ENCODE measurements at places on chromosomes 7 and 10. TPM values are rescaled to one million over a fixed set of nuclear protein-coding genes. Genes with fewer than 3 reads are reported as not detected.

GRCh38 chr10:119502209-119502608, 40.3 kb downstream of the RGS10 start:
- no peak for DNase-seq

DNA sequence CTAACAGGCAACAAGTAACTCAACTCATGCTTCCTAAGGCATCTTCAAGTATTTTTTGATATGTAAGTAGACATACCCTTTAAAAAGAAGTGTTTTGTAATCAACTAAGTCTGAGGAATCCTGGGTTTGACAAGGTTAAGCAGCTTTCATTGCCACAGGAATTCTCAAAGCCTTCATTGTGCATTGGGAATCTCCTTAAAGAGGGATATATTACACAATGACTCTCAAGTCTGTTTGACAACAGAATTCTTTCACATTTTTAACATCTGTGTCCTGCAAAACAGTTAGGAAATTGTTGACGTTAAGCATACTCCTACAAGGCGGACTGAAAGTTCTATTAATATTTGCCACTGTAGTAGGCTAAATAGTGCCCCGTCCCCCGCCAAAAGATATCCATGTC, 71.4 kb downstream of the SGMS1 start:
- peak; percentile 37 for DNase-seq

DNA sequence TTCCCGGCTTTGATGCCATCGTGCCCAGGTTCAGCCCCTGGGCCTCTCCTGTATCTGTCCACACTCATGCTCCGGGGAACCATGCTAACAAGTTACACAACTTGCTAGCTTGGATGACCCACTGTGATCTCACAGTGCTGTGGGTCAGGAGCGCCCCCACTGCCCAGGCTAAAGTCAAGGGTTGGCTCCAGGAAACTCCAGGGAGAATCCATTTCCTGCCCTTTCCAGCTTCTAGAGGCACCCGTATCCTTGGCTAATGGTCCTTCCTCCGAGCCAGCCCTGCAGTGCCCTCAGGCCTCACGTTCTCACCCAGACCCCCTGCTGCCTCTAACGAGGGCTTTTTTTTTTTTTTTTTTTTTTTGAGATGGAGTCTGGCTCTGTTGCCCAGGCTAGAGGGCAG, 19.5 kb downstream of the AMZ1 start:
- DNase-seq = no peak

DNA sequence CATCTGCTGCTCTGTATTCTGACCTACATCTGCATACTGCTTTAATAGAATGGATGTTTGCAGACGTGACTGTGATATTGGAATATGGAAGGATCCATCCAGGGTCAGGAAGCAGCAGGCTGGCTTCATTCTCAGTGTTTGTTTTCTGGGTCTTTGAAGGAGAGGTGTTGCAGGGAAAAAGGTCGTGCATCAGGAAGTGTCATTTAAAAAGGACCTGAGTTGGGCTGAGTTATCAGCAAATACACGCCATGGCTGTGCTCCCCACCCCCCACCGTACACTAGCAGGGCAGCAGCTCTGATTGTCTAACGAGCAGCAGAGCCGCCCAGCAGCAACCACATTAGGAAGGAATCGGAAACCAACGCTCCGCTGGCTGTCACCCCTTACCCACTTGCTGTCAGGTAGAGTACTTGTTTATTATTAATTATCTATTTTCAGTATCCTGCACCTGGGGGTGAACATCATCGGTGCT, 63.1 kb upstream of the STEAP1B start:
- no peak for DNase-seq

GRCh38 chr10:114634609-114634979, 23.5 kb downstream of the ABLIM1 start:
- peak; percentile 93 for DNase-seq

GRCh38 chr7:99601656-99602310, 3.7 kb downstream of the TMEM225B start:
- no peak for DNase-seq

DNA sequence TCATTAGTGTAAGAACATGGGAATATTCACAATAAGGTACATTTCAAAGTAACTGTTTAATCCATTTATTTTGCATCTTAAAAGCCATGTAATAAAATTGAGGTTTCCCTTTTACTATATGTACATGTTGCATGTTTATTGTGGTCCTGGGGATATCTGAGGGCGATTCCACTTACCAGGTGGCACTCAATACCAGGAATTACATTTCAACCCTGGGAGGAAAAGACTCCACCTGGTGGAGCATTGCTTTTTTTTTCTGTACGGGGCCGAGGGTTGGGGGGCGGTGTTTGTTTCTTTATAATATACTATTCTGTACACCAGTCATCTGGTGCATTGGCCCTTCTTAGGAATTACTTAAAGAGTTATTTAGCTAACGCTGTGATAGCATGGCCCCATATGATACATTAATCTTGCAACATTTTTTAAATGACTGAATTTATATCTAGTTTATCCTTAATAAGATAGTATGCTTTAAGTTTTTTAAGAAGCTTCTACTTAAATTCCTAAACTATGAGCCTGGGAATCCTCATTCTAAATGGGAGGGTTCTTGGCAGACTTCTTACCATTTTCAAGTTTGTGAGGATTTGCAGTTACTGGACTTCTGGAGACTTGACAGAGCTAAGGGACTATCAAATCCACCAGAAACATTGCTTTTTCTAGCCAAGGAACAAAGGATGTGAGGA, 7.2 kb upstream of the HGF start:
- no peak for DNase-seq

DNA sequence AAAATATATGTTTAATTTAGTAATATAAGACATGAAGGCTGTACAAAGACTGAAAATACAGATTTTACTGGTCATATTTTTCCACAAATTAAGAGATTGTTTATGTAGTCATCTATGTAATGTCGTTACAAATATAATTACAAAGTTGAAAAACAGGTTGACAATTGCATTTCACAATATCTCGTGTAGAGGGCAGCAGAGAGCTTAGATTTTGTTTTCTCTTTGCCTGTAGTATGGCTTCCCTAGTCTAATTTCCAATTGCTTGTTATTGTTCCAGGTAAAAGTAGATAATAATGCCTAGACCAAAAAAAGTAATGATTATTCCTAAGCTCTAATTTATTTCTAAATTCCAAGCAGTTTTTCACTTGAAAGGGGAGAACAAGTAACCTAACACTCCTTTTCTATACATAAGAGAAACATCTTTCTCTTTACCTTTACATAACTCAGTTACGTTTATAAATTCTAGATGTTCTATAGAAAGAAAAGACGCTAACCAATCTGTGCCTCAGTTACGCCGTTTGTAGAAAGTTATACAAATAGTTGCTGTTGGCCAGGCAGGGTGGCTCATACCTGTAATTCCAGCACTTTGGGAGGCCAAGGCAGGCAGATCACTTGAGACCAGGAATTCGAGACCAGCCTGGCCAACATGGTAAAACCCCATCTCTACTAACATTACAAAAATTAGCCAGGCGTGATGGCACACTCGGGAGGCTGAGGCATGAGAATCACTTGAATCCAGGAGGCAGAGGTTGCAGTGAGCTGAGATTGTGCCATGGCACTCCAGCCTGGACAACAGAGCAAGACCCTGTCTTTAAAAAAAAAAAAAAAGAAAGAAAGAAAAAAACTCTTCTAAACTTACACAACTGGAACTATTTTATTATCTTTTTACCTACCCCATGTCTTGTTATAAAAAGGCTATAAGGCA, 30.0 kb downstream of the NET1 start:
- no peak for DNase-seq

DNA sequence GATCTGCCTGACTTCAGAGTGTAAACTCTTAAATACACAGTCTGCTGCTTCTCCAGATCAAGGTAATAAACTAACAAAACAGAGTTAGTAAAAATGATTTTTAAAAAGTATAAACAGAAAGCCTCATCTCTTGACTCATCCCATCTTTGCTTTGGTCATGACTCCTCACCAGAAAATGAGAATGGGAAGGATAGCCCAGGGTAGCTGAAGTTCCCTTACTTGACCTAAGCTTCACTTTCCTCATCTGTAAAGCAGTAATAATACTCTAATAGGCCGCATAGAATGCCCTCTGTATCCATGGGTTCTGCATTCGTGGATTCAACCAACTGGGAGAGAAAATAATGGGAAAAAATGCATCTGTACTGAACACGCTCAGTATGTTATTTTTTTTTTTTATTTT, 11.3 kb upstream of the SLC25A28 start:
- peak; percentile 35 for DNase-seq

GRCh38 chr7:107593025-107593410, 13.0 kb downstream of the BCAP29 start:
- DNase-seq = no peak

DNA sequence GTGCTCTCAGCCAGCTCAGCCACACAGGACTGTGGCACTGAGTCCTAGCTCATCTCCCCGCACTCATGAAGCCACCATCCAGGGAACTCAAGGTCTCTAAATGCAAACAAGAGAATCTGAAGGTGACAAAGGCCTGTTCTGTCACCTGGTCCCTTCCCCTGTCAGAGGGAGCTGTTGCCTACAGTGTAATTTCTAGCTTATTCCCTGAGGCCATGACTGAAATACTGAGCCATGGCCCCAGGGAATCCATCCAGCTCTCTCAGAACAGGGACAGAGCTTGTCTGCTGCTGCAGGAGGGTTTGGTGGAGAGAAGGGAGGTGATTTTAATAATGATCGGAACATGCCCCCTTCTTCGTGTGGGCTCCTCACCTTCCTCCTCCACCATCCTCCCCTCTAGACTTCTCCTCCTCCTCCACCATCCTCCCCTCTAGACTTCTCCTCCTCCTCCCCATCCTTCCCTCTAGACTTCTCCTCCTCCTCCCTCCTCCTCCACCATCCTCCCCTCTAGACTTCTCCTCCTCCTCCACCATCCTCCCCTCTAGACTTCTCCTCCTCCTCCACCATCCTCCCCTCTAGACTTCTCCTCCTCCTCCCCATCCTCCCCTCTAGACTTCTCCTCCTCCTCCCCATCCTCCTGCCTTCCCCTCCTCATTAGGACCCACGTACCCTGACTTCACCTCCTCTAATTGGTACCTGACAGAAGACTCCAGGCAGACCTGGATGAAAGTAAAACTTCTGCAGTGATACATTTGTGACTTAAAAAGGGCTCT, 338.0 kb upstream of the MKI67 start:
- DNase-seq = peak; percentile 25

- no peak for DNase-seq
Measured at GRCh38 chr10:74859546-74859945, 33.1 kb downstream of the KAT6B start.

- peak; percentile 85 for DNase-seq
Measured at GRCh38 chr7:101390901-101391301, 28.2 kb downstream of the COL26A1 start.

GRCh38 chr7:3641582-3641981, 340.5 kb downstream of the SDK1 start:
- no peak for DNase-seq

DNA sequence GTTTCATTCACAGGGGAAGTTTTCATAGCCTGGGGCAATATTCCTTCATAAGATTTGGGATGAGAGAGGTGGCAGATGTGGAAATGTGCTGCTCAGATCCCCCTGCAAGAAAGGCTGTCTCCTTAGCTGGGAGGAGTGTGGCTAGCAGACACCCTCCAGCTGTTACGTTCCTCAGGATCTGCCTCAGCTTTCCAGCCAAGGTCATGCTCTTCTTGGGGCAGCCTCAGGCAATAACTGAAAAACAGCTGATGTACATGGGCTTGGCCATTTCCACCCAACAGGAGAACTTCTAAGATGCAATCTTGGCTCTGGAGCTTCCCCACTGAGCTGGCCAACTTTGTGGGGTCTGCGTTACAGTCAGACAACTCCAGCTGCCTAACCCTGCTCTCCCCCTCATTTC, 51.3 kb upstream of the SEPTIN7 start:
- DNase-seq = peak; percentile 75

DNA sequence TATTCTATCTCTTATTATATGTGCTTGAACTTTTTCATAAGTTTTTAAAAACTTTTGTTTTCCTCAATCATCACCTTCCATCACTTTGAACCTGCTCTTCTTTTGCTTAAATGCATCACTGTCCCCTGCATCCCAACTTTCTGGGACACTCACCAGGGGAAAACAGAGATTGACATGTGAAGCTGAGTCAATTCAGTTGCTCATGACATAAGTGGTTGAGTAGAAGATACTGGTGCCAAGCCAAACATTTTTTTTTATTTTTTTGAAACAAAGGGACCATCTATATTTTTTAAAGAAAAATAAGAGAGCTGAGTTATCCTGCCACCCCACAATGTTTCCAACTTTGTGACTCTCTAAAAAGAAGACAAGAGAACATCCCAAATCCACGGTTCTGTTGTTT, 61.8 kb upstream of the AHR start:
- DNase-seq = peak; percentile 81

GRCh38 chr10:28326516-28327490, 23.9 kb upstream of the MPP7 start:
- DNase-seq = peak; percentile 88

DNA sequence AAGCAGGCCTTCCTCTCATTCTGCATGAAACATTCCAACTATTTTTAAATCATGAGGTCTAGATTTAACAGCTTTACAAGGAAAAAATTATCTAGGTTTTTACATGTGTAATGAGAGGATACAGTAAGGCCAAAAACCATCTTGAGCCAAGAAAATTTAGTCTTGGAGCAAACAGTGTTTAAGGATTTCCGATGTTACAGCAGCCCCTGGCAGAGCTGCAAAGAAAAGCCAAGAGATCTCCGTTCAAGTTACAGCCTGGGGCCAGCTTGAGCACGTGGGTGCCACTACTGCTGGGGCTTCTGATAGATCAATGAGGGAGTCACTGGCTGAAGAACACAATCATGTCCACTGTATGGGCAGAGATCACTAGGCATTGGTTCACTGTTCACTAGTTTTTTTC, 156.2 kb downstream of the EVX1 start:
- DNase-seq = no peak

DNA sequence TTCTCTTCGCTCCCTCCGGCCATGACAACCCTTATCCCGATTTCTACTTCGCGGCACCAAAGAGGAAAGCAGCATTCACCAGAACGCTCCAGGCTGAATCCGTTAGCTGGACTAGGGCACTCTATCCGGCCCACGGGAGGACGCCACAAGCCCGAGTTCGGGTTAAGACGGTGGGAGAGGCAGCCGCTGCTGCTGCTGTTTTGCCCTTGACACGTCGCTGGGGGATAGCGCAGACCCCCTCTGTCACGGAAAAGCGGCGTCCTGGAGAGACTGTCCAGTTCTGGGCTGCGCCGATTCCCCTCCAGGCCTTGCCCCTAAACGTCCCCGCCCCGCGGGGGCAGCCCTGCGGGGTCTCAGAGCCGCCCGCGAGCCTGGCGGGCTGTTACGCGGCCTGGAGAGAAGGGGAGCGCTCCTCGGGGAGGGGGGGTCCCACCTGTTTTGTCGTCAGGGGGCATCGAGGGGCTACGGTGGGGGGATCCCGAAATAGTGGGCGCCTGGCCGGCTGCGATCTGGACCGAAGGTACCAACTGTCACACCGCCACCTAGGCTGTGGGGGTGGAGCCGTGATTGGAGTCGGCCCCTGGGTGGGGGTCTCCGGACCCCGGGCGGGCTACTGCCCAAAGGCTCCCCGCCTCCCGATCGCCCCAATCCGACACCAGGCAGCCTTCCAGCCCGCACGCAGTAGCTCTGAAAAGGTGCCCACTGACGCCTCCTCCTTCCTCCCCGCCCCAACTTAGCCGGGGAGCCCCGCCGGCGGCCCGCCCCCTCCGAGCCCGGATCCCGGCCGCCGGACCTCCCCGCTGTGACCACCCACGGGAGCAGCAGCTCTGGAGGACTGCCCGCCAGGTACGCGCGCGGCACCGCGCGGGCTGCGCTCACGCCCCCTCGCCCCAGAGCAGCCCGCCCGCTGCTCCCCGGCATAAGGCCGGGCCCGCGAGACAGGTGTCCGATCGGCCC, 772 bp downstream of the SGMS1 start:
- peak; percentile 32 for DNase-seq

Gene SPDYE5
- total RNA-seq = not detected

Gene VWA2
- total RNA-seq = not detected

Gene FAM13C
- total RNA-seq = 19.0 TPM

Gene LIPN
- not detected for total RNA-seq

Gene ASZ1
- not detected for total RNA-seq

Gene SH2D4B
- not detected for total RNA-seq
